RCC 7860 (cell line): ENCODE measurements at places on chromosomes 7 and 10.

- DNase-seq = no peak
Observed at GRCh38 chr7:40507166-40507565, 372.4 kb downstream of the SUGCT start.

DNA sequence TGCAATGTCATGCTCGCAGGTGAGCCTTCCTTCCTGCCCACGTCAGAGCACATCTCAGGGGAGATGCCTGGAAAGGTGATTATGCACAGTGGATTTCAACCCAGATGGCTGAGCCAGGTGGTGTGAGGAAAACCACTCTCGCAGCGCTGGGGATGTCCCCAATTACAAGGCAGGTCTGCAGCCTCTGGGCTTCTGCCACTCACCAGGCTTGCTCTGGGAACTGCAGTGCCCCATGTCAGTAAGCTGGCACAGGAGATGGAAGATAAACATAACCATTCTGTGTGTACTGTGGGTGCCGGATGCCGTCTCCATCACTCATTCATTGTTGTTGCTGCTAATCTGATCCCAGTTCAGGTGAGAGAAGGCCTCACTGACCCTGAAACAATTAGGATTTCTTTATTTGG is 222.9 kb upstream of the PITRM1 start:
- no peak for DNase-seq

DNA sequence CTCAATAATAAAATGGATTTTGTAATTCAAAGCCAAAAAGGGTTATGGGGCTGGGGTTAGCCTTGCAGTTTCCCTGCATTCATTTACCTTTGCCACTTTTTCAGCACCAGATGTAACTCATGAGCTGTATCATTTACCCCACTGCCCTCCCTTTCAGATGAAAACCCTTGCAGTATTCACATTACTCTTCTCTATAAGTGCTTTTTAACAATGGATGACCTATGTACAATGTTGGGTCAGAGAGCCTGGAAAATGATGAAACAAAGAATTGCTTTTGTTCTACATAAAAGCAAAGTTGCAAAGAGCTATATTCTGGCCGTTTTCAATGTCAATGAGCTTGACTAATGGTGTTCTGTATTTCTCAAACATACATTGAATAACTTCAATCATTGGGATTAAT is 189.7 kb downstream of the TMEM26 start:
- no peak for DNase-seq

GRCh38 chr7:36507475-36508440 is 118.1 kb downstream of the ANLN start:
- DNase-seq = no peak

- no peak for DNase-seq
Observed at GRCh38 chr7:611281-611810, 91.7 kb upstream of the PDGFA start.

GRCh38 chr7:29859524-29860185 is 53.3 kb downstream of the WIPF3 start:
- DNase-seq = no peak

DNA sequence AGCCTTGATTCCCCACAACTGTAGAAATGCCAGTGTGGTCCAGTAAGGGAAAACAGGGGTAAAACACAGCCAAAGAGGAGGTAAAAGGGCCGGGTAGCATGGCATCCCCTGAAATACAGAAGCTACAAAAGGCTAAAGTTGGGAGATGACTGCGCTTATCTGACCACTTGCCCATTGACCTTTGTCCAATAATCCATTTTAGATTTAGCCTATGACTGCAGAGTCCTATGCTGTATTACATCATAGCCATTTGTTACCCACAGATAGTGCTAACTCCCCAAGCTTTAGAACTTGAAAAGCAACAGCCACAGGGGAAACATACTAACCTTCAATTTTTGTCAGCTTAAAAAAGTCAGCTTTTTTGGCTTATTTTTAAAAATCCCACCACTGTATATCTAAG is 26.2 kb downstream of the MTPN start:
- no peak for DNase-seq

DNA sequence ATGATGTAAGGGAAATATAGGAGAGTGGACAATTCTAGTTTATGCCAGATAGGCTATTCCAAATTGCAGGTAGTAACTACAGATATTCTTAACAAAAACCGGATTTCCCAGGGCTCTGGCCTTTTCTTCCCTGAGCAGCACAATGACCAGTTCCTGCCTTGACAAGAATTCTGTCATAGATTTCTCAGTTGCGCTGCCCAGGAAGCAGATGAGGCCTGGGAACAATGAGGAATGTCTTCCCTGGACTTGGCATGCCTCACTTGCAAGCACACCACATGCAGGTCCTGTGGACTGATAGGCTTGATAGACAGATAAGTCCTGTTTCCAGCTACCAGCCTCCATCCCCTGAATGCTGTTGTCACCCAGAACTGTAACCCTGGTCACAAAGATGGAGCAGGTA is 174.5 kb upstream of the PRSS58 start:
- no peak for DNase-seq

- no peak for DNase-seq
Observed at GRCh38 chr10:125082881-125083575, 77.3 kb downstream of the CTBP2 start.

- DNase-seq = peak; percentile 19
Observed at GRCh38 chr10:105594296-105594695, 953.2 kb downstream of the SORCS3 start.

GRCh38 chr10:110076559-110077318 is 69.0 kb downstream of the ADD3 start:
- peak; percentile 26 for DNase-seq

- no peak for DNase-seq
Observed at GRCh38 chr7:78635026-78635793, 818.3 kb downstream of the MAGI2 start.

- no peak for DNase-seq
Observed at GRCh38 chr10:124068929-124069328, 24.5 kb downstream of the CHST15 start.

DNA sequence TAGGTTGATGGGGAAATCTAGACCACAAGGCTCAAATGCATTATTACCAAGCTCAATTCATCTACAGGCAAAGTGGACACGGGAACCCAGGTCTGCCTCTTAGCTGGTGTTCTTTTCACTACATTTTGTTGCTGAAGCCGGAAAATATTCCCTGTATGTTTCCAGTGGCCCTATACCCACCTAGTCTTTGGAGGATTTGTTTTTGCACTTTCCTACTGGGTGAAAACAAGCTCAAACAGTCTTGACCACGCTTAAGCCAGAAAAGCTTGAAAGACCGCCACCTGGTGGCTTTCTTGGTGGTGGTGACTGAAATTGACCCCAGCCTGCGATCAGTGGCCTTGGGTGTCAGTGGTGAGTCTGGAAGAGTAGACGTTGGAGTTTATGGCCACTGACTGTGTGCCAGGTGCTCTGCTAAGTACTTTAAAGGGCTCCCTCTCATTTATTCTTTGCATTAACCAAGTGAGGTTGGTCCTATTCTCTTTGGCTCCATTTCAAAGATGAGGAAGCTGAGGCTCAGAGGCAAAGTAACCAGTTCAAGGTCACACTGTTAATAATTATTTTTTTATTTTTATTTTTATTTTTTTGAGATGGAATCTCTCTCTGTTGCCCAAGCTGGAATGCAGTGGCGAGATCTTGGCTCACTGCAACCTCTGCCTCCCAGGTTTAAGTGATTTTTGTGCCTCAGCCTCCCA is 11.1 kb upstream of the CRTAC1 start:
- peak; percentile 29 for DNase-seq

DNA sequence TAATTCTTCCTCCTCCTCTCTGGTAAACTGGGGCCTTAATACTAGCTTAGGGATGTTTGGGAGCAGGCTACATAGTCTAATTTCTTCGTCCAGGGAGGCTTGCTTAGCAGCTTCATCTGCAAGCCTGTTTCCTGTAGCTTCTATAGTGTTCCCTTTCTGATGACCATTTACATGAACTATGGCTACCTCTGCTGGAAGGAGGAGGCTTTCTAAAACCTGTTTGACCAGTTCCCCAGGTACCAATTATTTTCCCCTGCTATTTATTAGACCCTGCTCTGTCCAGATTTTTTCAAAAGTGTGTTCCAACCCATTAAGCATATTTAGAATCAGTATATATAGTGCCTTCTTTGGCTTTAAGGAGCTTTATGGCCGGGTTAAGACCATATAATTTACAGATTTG is 38.8 kb upstream of the DNAH11 start:
- DNase-seq = no peak

DNA sequence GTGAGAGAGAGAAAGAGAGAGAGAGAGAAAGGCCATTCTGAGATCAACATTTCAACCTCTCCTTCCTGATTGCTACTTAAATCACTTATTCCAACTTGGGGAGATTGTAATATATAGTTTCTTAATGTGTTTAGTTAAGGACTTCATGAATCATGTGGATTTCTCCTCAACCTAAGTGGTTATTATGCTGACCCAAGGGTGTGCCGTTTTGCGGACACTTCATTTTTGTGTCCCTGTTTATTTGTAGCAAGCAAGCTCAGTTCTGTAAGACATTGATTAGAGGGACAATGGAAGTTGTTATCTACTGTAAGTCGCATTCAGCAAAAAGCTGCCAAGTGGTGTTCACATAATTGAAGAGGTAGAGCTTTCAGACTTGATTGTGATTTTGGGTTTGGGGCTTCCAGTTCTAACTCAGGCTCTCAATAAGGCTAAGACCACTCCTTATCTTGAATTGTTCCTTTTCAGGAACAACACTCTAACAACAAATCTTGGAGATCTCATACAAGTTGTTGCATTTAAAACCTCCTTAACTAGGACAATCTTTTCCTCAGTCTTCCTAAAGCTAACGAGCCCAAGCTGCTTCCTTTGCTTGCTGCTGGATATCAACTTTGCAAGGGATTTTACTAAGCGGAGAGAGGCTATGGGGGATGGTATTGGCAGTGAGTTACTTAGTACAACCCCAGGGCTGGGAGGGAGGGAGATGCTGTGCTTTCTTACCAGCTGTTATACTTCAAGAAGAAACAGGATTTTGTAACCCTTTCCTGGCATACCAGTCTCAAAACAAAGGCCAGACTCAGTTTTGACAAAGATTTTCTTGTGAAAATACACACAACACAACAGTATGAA is 19.8 kb upstream of the COL1A2 start:
- no peak for DNase-seq

DNA sequence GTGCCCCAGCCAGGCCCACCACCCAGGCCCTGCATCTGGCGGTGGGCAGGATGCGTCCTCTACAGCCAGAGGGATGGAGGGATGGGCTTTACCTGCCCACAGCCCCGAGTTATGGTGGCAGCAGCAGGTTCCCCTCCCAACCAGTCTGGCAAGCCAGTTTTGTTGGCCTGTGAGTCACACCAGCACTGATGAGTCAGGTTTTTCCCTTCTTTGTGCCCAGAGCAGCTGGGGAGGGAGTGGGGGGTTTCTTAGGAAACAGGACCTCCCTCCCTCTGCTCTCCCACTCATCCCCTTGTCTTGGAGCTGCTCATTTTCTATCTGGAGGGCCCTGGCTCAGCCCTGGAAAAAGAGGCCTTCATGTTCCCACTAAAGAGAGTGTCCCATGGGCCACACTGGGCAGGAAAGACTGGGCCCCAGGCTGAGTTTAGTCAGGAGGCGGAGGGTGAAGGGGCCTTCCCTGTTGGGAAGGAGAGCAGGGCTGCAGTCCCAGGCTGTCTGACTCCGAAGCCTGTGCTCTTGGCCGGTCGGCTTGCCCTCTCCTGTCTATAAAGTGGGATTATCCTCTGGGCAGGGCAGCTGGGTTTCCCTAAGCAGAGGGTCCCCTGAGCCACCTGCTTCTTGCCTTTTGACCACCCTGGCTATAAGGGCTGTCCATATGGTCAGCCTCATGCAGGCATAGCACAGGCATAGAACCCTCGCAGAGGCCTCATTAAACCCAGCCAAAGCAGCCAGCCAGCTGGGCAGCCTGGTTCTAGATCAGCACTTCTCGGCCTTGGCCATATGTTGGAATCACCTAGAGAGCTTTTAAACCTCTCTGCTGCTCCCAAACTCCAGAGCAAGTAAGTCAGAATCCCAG is 30.2 kb upstream of the ANKRD2 start:
- peak; percentile 91 for DNase-seq

GRCh38 chr7:33511778-33512177 is 382.4 kb downstream of the BBS9 start:
- DNase-seq = no peak

DNA sequence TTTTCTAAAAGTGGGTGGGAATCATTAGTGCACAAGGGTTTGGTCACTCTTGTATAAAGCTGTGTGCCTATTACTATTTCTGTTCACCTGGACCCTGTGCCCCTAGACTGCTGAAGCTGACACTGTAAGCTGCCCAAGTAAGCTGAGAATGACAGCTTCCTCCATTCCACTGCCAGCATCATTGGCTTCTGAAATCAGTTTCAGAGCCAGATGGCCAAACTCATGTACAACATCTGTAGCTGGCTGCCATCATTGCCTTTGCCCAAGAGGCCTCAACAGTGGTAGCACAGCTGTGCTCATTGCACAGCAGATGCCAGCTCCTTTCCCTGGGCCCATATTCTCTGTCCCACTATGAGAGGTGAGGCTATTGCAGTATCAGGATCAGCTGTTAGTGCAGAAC is 165.7 kb downstream of the CPEB3 start:
- no peak for DNase-seq

- DNase-seq = no peak
Observed at GRCh38 chr10:131746785-131747184, 154.0 kb upstream of the PPP2R2D start.

- DNase-seq = no peak
Observed at GRCh38 chr10:34078745-34079470, 736.2 kb downstream of the PARD3 start.

DNA sequence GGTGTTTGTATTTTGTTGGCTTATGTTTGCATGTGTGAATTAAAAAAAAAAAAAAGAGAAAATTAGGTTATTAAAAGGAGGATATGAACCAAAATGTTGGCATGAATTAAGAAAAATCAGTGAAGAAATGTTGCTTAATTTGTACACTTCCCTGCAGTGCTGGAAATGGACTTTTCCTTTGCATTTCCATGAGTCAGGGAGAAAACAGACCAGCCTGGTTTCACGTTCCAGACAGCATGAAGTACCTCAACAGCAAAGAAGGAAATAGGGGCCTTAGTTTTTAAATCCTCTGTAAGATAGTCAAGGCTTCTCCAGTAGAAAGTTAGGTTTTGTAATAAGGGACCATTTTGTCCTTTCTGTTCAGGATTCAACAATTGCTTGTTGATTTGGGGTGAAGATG is 159.7 kb downstream of the CELF2 start:
- DNase-seq = no peak

- no peak for DNase-seq
Observed at GRCh38 chr10:12887780-12888179, 113.7 kb downstream of the CCDC3 start.

DNA sequence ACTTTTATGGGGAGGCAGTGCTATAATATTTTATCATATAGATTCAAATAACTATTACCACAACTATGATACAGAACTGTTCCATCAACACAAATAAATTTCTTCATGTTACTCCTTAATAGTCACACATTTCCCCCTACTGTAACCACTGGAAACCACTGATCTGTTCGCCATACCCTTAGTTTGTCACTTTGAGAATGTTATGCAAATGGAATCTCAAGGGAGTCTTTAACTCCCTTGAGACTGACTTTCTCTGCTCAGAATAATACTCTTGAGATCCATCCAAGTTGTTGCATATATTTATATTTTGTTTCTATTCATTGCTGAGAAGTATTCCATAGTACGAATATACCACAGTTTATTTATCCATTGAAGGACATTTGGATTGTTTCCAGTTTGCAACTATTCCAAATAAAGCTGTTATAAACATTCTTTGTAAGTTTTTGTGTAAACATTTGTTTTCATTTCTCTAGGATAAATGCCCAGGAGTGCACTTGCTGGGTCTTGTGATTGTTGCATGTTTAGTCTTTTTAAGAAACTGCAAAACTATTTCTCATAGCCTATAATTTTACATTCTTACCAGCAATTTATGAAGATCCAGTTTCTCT is 19.7 kb upstream of the PON2 start:
- no peak for DNase-seq
